Cerebellar cortex (tissue), 1 donor: ENCODE measurements at places on chromosomes 12 and 14.

DNA sequence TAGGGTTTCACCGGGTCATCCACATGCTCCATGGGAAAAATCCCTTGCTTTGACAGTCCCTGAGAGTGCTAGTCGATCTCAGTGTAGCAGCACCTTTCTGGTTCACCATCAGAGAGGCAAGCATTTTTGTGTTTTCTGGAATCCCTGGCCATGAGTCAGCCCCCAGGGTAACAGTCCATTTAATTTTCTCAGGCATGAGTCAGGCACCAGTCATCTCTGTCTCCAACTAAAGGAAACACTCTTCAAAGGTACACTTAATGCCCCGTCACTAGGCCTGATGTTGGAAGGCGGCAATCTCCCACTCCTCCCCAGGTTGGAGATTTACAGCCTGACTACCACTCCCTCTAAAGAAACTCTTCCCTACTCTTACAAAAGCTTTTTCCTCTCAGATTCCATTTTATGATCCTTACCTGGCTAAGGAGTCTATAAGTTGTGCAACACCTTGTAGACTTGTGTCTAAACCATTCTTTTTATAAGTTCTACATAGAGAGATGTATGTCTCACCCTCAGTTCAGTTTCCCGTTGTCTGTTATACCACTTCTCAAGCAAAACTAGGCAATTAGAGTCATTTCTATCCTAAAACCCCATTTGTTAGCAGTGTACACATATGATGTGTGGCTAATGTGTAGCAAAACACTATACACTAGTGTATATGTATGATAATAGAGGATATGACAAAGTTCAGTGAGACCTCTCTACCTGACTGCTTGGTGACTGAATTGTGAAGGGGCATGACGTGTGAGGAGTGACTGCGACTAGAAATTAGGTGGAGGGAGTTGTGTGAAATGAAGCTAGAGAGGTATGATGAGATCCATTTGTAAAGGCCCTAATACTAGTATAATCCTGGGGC, 24.6 kb downstream of the TMEM19 start:
- no peak for DNase-seq

DNA sequence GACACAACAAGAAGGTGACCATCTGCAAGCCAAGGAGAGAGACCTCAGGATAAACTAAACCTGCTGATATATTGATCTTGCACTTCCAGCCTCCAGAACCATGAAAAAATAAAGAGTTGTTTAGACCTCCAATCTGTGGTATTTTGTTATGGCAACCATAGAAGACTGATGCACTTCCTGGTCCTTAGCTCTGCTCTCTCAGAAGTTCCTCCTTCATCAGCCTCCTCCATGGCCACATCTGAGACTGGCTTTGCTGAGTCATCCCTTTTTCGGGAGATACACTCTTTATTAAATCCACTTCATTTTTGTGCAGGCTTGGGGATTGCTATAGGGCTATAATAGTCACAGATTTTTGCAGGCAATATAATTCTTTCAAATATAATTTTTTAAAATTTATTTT, 89.6 kb upstream of the ATF7IP start:
- no peak for DNase-seq

- peak; percentile 98 for DNase-seq
These were observed 112.3 kb downstream of the PAPOLA start for GRCh38 chr14:96614481-96614881.

- DNase-seq = no peak
These were observed 121.9 kb downstream of the CAND1 start for GRCh38 chr12:67391034-67391433.

DNA sequence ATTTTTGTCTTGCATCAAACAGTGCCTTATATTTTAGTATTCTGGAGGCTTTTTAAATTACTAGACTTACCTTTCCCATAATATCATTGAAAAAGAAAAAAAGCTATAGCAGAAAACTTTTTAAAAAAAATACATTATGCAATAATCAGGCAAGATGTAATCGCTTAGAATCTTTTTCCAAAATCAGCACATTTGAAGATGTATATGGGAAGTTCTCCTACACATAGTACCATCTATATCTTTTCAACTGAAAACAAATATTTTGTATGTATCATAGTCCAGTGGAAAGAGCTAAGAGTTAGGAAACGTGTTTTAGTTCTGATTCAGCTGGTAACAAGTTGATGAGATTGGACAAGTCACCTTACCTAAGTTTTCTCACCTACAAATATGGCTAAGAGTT, 70.6 kb downstream of the SLC41A2 start:
- DNase-seq = no peak
